Activated naive CD8-positive, alpha-beta T cell treated with anti-CD3 and anti-CD28 coated beads, Interleukin-2, amount 10 ng/mL, durations not matched to agents 7 days and 5 days (primary cell): ENCODE measurements at places on chromosomes 7 and 10.

DNA sequence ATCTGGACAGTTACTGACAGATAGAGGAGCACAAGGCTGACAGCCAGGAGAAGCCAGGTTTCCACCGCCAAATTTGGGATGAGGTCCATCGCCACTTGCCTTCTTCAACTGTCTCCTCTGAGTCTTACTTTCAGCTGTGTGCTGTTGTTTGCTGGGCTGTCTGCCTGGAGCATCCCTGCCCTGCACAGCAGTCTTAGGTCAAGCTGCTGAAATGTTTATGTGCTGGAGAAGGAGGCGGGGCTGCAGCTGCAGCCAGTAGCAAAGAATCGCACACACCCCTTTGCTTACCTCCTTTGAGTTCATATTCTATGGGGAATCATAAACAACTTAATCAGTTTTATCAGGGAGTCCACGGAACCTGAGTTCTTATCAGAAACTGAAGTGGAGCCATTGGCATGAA lies 20.1 kb upstream of the CYP3A5 start:
- H3K36me3 ChIP-seq: peaks cover 4% of the 10 kb centered on the region
- peaks cover 4% of the 10 kb centered on the region for H3K4me1 ChIP-seq
- H3K4me3 ChIP-seq: no peak overlapping the region
- no peak overlapping the region for H3K27ac ChIP-seq

DNA sequence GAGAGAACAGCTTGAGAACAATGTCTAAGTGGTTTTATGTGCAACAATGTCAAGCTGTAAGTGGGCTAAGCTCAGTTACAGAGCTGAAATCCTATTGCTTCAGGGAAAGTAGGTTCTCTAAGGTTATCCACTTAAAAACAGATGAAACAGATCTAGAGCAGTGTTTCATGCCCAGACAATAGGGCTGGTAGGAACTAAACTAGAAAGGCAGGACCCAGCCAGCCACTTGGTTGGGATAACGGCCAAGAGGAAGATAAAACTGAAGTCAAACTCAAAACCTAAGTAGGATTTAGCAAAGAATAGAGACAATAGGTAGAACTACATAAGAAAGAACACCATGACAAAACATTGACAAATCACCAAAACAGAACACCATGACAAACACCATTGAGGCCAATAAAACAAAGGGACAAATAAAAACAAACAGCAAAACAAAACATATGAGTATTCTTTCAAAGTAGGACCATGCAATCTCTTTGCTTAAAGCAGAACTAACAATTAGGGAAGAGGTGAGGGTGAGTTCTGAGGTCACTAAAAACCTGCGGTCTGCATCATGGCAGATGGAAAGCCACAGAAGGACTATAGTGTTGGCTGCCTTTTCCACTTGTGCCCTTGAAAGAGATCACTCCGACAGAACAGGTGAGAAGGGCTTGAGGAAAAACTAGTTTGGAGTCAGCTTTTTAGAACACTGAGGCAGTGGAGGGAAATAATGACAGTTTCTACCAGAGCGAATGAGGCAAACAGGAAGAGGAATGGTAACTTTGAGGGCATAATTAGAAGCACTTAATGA lies 81.0 kb downstream of the HGF start:
- no peaks in the 10 kb centered on the region for H3K36me3 ChIP-seq
- no peaks in the 10 kb centered on the region for H3K27me3 ChIP-seq
- no peaks in the 10 kb centered on the region for H3K4me1 ChIP-seq
- H3K27ac ChIP-seq: peak overlapping the region; percentile 58
- no peak for DNase-seq
- no peak overlapping the region for H3K4me3 ChIP-seq

DNA sequence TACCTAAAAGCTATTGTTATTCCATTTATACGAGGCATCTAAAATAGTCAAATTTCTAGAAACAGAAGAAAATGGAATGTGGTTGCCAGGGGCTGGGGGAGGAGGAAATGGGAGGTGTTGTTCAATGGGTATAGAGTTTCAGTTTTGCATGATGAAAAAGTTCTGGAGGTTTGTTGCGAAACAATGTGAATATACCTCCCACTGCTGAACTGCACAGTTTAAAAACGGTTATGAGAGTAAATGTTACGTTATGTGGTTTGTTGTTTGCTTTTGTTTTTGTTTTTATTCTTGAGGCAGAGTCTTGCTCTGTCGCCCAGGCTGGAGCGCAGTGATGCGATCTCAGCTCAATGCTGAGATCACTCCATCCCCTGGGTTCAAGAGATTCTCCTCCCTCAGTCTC lies 64.9 kb upstream of the NRBF2 start:
- no peak overlapping the region for H3K4me3 ChIP-seq
- peaks cover 9% of the 10 kb centered on the region for H3K4me1 ChIP-seq
- H3K27me3 ChIP-seq: peaks cover 29% of the 10 kb centered on the region

GRCh38 chr10:89207801-89208551 lies 859 bp upstream of the CH25H start:
- no peaks in the 10 kb centered on the region for H3K36me3 ChIP-seq
- H3K4me1 ChIP-seq: peaks cover 21% of the 10 kb centered on the region
- H3K27me3 ChIP-seq: peaks cover 22% of the 10 kb centered on the region
- DNase-seq: peak; percentile 55
- no peak overlapping the region for H3K27ac ChIP-seq

- no peak overlapping the region for H3K27ac ChIP-seq
- no peak for DNase-seq
- peaks cover 3% of the 10 kb centered on the region for H3K4me1 ChIP-seq
- no peak overlapping the region for H3K4me3 ChIP-seq
- no peaks in the 10 kb centered on the region for H3K36me3 ChIP-seq
These were observed 49.0 kb downstream of the YKT6 start for GRCh38 chr7:44249639-44250234.

DNA sequence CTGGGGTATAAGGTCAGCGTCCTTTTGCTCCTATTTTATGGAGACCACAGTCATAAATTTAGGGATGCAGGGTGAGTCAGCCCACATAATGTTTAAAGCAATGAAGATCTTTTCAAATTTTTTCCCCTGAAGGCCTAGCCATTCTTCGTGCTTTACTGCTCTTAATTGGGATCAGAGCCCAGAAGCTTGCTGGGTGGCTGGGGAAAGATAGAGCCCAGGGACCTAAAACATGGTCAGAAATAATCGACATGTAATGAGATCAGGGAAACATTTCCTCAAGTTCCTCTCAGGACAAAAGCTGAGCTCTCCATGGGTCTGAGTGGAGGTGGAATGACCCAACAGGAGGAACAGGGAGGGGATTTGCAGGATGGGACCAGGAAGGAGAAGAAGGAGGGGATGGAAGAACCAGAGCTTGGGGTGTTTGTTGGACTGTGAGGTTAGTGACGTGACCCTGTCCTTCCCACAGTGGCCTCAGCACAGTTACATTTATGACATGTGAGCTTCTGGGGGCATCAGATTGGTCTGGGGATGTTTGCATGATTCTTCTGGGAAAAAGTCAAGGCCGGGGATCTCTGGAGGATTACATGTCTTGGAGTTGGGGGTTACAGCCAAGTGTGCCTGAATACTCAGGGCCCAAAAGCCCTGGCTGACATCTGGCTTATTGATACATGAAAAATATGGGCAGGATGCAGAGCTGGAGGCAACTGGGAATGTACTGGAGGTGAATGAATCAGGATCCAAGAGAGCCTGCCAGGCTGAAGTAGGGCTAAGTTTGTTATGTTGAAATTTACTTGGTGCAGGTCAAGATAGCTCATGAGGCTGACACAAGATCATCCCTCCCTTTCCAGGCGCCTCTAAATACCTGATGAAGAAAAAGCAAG lies 477.9 kb downstream of the RPS24 start:
- no peak overlapping the region for H3K27ac ChIP-seq
- H3K36me3 ChIP-seq: no peaks in the 10 kb centered on the region
- peaks cover 3% of the 10 kb centered on the region for H3K27me3 ChIP-seq
- DNase-seq: no peak

GRCh38 chr10:24209946-24210491 lies 1.1 kb downstream of the KIAA1217 start:
- no peak overlapping the region for H3K27ac ChIP-seq
- H3K4me1 ChIP-seq: peaks cover 11% of the 10 kb centered on the region
- H3K36me3 ChIP-seq: no peaks in the 10 kb centered on the region
- DNase-seq: no peak
- H3K4me3 ChIP-seq: peak overlapping the region; percentile 21
- peaks cover 11% of the 10 kb centered on the region for H3K27me3 ChIP-seq
